Activated effector memory CD4-positive, alpha-beta T cell treated with Interleukin-2 at 50 U/mL for 16 hours (primary cell): ENCODE measurements at places on chromosomes 1 and 21.

- no peak for DNase-seq
These were observed 7.3 kb downstream of the SH2D1B start for GRCh38 chr1:162404550-162405160.

GRCh38 chr1:110340207-110340468 lies 961 bp downstream of the RBM15 start:
- no peak for DNase-seq

DNA sequence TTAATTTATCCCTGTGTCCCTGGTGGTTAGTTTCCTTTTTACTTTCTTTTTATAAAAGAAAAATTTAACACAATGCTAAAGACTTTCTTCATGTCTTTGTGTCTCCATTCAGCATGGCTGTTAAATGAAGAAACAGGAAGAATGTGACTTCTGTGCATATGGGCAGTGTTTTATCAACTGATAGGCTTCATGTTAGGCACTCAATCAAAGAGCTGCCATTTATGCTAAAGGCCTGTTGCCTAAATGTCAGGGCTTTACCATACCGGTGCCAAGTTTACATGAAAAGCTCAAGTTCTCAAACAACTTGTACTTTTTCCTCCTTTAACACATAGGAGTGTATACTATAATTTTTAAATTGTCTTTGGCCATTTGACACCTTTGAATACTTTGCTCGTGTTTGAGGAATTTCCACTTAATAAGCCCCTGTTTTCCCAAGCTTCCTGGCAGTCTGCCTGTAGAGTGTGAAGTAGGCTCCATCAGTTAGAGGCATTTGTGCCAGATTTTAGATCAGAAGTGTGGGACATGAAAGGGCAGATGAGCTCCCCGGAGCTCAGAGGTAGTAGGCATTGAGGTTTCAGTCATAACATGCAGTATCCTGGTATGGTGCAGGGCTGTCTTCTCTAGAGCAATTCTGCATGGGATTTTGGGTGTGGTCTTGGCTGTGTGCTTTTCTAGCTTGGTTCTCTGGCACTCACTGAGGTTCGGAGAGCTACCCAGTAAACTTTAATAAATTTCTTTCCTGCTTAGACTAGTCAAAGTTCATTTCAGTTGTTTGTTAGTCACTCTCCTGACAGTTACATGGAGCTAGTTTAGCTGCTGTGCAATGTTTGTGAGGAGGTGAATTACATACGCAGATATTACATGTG lies 119.0 kb downstream of the LEPR start:
- no peak for DNase-seq

GRCh38 chr1:95809391-95809790 lies 575.4 kb downstream of the RWDD3 start:
- DNase-seq = no peak

DNA sequence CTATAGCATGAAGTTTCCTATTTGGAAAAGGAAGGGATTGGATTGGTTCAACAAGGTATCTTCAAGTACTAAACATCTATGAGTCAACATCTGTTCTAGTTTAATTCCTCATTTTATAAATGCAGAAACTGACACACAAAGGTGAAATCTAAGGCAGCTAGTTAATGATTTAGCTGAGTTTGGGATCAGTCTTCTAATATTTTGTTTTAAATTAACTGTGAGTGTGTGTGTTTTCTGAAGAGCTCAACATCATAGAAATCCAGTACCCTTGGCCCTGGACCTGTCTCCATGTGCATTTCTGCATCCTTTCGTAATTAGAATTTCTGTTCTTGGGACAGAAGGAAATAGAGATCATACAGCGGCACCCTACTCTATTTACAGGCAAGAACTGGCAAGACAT lies 105.9 kb downstream of the RGS2 start:
- DNase-seq = no peak

DNA sequence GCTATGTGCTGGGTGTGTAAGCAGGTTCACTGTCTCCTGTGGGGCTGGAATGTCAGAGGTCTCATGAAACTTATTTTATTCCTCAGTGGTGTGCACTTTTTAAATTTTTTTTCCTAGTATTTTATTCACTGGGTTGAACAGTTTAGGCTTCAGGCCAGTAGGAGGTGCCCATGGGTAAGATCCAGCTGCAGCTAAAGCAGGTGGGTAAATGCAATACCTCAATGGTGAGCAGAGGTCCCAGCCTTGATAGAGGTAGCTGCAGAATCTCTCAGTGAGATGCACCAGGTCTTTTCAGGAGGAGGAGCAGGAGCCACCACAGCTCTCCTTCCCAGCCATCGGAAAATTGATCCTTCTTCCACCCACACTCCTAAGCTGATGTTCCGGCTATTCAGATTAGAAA lies 12.6 kb upstream of the OR6N2 start:
- no peak for DNase-seq

DNA sequence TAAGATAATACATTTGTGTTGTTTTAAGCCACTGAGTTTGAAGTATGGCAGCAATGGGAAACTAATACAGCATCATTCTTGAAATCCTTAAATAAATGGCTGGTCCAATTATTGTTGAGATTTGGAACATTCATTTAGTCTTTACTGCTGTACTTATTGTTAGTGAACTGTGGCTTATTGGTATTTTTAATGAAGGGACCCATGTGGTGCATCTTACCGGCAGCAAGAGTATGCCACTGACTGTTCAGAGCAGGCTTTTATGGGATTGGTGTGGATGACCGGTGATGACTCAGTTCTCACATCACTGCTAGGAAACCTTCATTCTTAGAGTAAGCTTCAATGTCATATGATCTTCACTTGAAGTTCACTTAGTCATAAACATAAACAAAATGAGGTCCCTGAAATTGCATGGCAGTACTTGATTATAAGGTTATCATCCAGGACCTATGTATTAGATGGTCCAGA lies 31.5 kb downstream of the PRKAA2 start:
- DNase-seq = no peak

DNA sequence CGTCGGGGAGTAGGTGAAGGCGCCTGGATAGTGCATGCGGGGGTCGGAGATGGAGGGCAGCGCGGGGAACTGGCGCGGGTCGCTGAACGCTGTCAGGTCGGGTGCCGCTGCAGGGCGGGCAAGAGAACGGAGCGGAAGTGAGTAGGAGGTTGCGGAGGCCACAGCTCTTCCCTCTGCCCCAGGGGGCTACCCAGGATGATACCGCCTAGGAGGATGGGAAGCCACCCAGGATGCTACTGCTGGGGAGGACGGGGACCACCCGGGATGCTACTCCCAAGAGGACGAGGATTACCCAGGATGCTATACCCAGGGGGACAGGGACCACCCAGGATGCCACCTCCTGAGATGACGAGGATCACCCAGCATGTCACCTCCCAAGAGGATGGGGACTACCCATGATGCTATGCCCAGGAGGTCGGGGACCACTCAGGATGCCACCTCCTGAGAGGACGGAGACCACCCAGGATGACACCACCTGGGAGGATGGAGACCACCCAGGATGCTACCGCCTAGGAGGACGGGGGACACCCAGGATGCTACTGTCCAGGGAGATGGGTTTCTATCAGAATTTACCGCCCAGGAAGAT lies 123.8 kb downstream of the CLIC6 start:
- no peak for DNase-seq
